Hippocampal formation (tissue), 2 donors: ENCODE measurements at places on chromosomes 2 and 18.

- no peak for DNase-seq
These were observed 166.0 kb downstream of the AGAP1 start for GRCh38 chr2:235659767-235660322.

- DNase-seq = no peak
These were observed 1.8 kb upstream of the FRZB start for GRCh38 chr2:182868054-182868796.

- DNase-seq = no peak
These were observed 3.9 kb downstream of the TFCP2L1 start for GRCh38 chr2:121281107-121281506.

GRCh38 chr2:233929352-233930022 lies 12.3 kb downstream of the TRPM8 start:
- no peak for DNase-seq

DNA sequence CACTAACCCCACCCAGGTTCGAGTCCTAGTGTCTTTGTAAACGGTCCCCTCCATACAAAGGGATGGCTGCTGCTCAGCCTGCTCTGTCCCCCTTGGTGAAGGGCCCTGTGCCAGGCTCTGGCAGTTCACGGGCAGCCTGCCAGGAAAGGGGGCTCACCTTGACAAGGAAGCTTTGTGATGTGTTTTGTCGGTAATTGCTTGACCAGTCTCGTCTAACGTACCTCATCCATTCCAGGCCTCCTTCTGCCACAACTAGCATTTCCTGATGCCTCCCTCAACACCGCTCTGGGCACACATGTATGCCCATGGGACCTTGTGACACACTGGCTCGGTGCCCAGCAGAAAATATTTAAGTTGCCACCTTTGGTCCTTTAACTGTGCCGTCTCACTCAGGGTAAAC lies 171.9 kb downstream of the KLHL29 start:
- DNase-seq = no peak

DNA sequence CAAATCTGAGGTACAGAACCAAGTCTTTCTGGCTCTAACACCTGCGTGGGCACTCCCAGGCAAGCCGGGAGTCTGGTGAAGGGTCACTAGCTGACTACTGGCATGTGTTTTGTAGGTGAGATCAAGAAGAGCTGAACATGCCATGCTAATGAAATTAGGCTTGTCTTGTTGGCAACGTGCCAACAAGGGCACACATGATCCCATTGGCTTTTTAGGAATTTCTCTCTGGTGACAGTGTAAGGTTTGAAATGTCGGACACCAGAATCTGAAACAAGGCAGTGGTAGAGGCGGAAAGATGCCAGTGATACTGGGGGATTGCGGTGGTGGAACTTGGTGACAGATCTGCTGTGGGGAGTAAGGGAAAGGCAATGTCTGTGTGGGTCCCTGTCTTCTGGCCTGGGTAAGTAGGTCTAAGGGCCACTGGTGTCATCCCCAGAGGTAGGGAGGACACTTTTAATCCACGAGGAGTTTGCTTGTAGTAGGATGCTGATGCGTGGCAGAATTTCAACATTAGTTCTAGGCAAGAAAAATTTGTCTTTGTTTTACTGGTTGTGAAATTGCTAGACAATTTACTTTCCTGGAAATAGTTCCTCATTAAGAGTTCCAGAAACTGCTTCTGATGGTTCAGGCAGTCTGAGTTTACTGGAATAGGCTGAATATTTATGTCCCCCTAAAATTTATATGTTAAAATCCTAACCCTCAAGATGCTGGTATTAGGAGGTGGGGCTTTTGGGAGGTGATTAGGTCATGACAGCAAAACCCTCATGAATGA lies 52.6 kb upstream of the ACMSD start:
- no peak for DNase-seq

GRCh38 chr2:236156095-236156859 lies 11.9 kb downstream of the GBX2 start:
- DNase-seq = no peak

GRCh38 chr2:154133823-154134222 lies 262.1 kb downstream of the GALNT13 start:
- DNase-seq = no peak

DNA sequence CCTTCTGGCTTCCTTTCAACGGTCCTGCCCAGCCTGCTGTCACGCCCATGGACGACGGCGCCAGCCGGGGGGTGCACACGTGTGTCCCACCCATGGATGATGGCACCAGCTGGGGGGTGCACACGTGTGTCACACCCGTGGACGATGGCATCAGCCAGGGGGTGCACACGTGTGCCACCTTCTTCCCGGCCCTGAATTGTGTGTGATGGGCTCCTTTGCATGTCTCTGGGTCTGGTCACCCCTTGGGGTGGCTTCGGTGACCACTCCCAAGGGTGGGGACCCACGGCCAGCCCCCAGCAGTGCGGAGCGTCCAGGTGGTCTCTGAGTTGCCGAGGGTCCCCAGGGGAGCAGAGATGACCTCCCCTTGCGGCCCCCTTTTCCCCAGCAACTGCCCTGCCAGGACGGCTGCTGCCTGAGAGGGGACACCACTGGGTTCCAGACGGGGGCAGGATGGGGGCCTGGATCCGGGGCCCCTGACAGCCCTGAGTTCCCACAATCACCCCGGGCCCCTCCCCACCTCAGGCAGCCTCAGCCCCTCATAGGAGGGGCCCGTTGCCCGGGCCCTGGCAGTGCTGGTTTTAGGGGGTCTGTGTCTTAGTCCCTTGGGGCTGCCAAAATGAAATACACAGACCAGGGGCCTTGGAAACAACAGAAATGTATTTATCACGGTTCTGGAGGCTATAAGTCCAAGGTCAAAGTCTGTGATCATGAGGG lies 9.4 kb downstream of the NEU4 start:
- no peak for DNase-seq

DNA sequence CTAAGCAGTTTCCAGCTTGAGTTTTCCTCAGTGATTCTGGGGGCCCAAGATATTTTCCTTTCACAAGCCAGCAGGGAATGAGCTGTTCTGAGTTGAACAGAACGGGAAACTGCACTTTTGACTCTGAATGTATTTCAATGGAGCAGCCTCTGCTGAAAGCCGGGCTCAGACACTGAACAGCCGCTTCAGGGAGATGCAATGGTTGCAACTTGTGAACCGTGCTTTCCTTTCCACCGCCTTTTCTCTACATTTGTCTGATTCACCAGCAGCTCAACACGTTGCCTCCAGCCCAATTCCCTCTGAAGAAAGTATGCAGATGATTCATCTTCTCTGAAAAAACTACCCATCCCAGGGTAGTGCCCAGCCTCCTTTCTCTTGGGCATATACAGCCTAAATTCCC lies 119.3 kb upstream of the PKDCC start:
- DNase-seq = no peak

- peak; percentile 18 for DNase-seq
These were observed 21.6 kb downstream of the GPD2 start for GRCh38 chr2:156457523-156458517.

- DNase-seq = no peak
These were observed 23.9 kb downstream of the WDFY1 start for GRCh38 chr2:223921204-223921603.

DNA sequence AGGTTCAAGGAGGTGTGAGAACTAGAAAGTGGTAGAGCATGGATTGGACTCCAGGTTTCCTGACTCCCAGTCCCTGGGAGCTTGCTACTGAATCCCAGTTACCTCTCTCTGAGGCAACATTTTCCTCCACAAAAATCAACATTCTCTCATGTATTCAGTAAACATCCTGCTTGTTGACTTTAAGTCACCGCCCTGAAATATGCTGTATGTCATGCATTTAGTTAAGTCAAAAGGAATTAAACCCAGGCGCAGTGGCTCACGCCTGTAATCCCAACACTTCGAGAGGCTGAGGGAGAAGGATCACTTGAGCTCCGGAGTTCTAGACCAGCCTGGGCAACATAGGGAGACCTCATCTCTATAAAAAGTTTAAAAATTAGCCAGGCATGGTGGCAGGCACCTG lies 3.8 kb downstream of the MATN3 start:
- no peak for DNase-seq

GRCh38 chr18:70024093-70024492 lies 76.4 kb upstream of the CD226 start:
- DNase-seq = no peak

DNA sequence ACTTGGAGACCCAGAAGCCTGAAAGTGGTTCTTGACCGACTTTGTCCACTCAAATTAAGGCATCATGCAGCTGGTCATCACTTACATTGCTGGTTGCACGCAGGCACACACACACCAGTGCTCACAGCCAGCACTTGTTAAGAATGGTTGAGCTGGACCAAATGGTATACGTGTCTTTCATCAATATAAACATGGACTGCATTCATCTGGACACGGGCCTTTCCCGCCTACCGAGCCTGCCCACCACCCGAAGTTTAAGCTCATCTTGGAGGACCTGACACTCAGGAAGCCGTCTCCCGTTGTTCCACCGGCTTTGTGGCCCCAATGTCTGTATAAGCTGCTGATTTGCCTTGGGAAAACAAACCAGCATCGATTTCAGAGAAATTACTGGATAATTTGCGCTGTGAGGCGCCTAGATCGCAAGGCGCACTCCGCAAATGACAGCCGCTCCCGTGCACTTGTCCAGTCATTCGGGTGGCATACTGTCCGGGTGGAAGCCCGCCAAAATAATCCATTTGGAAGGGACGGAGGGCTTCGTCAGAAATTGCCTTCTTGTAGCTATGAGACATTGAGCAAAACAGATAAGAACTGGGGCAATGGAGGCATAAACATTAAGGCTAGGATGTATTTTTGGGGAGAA lies 40.1 kb upstream of the AKAIN1 start:
- peak; percentile 83 for DNase-seq

DNA sequence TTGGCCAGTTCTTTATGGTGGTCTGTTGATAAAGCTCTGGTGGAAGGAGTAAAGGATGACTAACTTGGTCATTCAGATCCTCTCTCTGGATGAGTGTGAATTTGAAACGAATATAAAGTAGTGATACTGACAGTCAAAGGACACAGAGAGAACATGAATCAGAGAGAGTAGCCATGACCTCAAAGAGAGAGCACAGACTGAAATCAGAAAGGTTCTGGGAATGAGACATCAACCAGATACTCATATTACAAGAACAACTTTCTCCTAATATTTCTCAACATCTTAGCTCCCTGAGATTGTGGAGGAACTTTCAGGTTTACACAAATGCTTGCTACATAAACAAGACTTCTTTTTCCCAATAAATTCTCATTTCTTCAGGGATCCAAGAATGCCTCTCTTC lies 849.1 kb upstream of the CHAC2 start:
- no peak for DNase-seq
